Activated naive CD8-positive, alpha-beta T cell treated with anti-CD3 and anti-CD28 coated beads, Interleukin-2, amount 10 ng/mL, durations not matched to agents 7 days and 5 days (primary cell): ENCODE measurements at places on chromosomes 5 and 9. TPM values are rescaled to one million over a fixed set of nuclear protein-coding genes. Genes with fewer than 3 reads are reported as not detected.

Gene PRDM9
- not detected for total RNA-seq

Gene THBS4
- total RNA-seq = 0.47 TPM

Gene KIAA1958
- total RNA-seq = 15.0 TPM

GRCh38 chr5:177595026-177595585 lies 3.1 kb downstream of the TMED9 start:
- no peak overlapping the region for H3K4me3 ChIP-seq
- DNase-seq = no peak
- H3K27me3 ChIP-seq = peaks cover 8% of the 10 kb centered on the region
- peaks cover 17% of the 10 kb centered on the region for H3K36me3 ChIP-seq
- peaks cover 30% of the 10 kb centered on the region for H3K4me1 ChIP-seq

- no peak overlapping the region for H3K4me3 ChIP-seq
- DNase-seq = no peak
- peaks cover 4% of the 10 kb centered on the region for H3K27me3 ChIP-seq
- H3K27ac ChIP-seq = no peak overlapping the region
- H3K36me3 ChIP-seq = no peaks in the 10 kb centered on the region
- H3K4me1 ChIP-seq = no peaks in the 10 kb centered on the region
These were observed 116.6 kb upstream of the GAS1 start for GRCh38 chr9:87063871-87064270.
